Stimulated activated CD8-positive, alpha-beta memory T cell treated with anti-CD3 and anti-CD28 coated beads, Interleukin-4, amount 100 ng/mL, for 1 hour (primary cell): ENCODE measurements at places on chromosomes 1 and 21.

- no peak for DNase-seq
Observed at GRCh38 chr1:18482721-18483425, 2.1 kb downstream of the KLHDC7A start.

DNA sequence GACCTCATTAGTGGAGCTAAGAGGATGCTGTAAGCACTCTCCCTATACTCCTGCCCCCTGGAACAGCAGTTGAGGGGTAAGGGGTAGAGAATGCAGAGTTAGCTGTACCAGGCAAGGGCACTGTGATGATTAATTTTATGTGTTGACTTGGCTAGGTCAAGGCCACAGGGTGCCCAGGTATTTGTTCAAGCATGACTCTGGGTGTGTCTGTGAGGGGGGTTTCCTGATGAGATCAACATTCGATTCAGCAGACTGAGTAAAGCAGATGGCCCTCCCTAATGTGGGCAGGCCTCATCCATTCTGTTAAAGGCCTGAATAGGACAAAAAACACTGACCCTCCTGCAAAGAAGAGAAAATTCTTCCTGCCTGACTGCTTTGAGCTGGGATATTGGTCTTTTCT, 110.8 kb downstream of the KCND3 start:
- DNase-seq, result no peak

- no peak for DNase-seq
Observed at GRCh38 chr21:38114717-38115333, 142.0 kb upstream of the KCNJ15 start.

DNA sequence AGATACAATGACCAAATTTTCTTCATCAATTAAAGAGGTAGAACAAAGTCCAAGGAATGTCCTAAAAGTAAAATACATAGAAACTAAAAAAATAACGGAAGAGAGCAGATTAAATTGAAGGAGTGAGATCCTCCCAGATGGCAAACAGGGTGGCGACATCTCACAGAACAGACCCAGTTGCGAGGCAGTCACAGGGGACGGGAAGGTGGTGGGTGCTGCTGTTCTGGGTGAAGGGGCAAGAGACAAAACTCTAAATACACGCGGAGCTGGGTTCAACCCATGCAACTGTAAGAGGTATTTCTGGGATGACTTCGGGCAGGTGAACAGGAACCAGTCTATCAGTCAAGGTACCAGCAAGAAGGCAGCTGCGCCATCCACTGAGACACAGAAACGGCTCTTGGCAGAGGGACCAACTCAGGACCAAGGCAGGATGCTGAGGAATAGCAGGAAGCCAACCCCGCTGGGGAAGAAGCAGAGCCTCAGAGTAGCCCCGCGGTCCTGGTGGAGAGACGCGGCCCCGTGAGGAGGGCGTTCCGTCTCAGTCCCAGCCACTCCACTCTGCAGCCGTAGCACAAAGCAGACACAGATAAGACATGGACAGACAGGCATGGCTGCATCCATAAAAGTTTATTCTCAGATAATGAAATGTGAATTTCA, 32.2 kb downstream of the WDR4 start:
- DNase-seq, result no peak

DNA sequence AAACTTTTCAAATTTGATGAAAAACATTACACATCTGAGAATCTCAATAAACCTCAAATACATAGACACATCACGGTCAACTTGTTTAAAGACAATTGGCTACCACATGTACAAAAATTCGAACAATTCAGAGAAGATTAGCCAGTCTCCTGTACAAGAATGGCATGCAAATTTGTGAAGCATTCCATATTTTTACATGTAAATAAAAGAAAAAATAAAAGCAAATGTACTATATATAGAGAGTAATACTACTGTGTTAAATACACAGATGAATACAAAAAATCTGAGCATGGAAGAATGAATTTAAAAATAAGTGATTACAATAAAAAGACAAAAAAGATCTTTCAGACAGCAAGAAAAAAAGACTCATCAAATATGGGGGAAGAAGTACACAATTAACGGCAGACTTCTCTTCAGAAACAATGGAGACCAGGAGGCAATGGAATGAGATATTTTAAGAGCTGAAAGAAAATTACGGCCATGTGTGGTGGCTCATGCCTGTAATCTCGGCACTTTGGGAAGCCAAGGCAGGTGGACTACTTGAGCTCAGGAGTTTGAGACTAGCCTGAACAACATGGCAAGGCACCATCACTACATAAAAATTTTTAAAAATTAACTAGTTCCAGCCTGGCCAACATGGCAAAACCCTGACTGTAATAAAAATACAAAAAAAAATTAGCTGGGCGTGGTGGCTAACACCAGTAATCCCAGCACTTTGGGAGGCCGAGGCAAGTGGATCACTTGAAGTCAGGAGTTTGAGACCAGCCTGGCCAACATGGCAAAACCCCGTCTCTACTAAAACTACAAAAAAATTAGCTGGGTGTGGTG, 23.2 kb downstream of the HAX1 start:
- no peak for DNase-seq

DNA sequence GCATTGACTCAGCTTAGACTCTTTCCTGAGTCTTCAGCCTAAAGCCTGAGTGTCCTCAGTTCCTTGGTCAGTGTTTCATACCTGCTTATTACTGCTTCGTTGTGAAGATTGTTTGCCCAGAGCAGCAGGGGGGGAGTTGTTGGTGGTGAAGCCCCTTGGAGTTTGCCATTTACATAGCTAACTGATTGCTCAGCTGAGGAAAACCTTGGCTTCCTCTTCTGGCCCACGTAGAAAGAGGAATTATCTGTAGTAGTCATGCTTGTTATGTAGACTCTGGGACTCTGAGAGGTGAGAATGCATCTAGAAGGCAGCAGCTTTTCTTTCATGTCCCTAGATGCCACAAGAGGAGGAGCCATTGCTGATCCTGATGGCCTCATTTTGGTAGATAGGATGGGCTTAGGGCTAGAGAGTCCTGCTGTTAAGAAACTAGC, 125.9 kb downstream of the MAST2 start:
- DNase-seq, result no peak

DNA sequence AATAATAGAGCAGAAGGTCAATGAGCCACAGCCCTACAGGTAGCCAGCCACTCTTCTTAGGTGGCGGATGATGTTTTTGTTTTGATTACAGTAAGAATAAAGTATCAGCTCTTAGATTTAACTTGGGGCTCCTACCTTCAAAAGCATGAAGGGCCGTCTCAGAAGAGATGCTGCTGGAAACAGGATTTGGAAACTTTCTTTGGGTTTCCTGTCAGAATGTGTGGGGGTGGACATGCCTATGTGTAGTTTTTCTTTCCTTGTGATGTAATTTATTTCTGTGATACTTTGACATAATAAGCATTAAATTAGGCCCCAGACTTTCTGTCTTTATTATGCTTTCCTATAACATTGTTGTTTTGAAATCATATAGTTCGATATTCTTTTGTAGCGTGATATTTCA, 1.5 kb downstream of the RAP1A start:
- no peak for DNase-seq

GRCh38 chr1:233323718-233324117, 3.8 kb upstream of the MAP3K21 start:
- DNase-seq, result no peak

DNA sequence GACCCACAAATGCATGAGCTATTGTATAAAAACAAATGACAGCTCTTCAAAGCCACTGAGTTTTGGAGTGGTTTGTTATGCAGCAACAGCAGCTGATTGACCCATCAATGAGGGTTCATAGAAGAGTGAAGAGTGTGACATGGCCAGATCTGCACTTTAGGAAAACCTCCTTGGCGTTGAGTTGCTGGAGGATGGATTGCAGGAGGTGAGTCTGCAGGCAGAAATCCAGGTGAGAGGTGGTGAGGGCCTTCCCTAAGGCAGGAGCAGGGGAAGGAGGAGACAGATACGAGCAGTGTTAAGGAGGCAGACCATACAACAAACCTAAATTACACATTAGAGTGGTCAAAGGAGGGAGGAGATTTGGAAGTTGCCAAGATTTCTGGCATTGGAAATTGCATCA, 169.3 kb upstream of the CSF3R start:
- no peak for DNase-seq

DNA sequence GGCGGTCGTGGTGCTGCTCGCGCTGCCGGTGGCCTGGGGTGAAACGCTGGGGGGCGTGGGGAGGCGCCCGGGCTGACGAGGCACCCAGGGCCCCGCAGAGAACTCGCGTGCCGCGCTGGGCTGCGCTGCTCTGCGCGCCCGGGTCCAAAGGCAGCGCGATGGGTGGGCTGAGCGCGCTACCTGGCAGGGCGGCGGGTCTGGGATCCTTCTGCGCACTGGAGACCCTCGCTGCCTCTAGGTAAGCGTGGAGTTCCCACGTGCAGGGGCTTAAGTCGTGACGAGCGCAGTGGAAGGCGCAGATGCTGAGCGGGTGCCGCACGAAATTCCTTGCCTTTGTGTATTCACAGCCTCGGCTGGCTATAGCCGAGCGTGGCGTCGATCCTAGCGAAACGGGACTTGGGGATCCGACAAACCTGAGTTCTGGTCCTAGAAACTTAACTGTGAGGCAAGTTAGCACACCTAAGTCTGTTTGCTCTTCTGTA, 24.6 kb downstream of the CR1L start:
- no peak for DNase-seq

- no peak for DNase-seq
Observed at GRCh38 chr1:69993810-69994209, 211.6 kb downstream of the LRRC40 start.
